ENCODE measurements at places on chromosomes 11 and 22.

DNA sequence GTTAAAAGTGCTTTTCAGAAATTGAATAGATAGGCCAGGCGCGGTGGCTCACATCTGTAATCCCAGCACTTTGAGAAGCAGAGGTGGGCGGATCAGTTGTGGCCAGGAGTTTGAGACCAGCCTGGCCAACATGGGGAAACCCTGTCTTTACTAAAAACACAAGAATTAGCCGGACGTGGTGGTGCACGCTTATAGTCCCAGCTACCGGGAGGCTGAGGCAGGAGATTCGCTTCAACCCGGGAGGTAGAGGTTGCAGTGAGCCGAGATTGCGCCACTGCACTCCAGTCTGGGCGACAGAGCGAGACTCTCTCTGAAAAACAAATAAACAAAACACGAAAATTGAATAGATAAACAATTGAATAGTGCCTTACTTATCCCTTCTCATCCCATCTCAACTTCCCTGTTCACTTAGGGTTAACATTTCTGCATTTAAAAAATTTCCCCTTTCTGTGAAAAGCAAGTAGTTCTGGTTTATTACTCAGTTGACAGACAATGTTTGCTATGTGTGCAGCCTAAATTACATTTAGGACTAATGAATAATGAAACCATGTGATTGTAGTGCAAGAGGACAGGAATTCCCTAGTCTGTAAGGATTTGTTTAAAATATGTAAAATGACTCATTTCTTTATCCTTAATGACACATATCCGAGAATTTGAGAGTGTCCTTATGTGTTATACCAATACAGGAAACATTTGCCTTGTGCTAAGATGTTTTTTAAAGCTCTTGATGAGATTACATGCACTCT, 6.0 kb downstream of the RNF169 start:
- no peak for DNase-seq

DNA sequence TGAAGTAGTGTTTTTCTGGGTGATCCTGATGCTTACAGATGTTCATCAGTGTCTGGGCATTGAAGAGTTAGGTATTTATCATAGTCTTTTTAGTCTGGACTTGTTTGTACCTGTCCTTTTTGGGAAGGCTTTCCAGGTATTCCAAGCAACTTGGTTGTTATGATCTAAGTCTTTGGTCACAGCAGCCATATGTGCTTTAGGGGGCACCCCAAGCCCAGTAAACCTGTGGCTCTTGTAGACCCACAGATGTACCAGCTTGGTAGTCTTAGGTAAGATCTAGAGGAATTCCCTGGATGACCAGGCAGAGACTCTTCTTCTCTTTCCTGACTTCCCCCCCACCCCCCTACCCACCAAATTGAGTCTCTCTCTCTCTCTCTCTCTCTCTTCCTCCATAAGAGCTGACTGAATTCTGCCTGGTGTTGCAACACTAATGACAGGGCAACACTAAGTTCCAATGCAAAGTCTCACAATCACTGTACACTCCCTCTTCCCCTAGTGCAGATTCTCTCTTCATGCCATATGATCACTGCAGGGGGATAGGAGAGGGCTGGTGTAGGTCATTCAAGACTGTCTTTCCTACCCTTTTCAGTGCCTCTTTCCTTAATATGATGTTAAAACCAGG, 24.5 kb upstream of the MMP8 start:
- no peak for DNase-seq

DNA sequence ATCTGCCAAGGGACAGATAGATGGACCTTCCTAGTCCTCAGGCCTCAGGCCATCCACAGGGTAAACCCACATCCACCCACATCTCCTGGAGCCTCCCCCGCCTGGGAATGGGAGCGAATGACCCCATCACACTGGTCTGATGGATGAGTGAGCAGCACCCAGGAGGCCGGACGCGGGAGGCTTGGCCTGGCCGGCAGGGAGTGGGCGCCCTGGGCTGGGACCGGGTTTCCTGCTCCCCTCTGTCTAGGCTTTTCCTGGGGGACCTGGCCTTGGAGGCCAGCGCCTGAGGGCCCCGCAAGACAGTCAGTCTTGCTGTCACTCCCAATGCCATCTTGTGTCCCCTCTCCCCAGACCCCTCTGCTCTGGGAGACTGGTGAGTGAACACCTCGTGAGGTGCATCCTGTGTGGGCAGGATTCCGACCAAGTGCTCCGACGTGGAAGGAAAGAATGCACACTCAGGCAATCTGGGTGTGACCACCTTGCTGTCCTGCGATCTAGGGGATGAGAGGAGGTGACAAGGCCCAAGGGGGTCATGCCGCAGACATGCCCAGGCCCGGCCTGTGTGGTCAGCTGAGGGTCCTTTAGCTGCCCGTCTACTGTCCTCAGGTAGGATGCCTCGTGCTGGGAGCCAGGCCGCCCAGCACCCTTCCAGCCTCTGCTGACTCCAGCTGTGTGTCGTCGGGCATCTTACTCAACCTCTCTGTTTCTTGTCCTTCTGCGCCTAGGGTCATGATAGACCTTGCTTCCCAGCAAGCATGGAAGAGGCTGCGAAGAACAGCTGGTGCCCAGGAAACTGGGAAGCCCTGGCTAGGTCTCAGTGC, 26.5 kb upstream of the WNT7B start:
- DNase-seq = no peak

DNA sequence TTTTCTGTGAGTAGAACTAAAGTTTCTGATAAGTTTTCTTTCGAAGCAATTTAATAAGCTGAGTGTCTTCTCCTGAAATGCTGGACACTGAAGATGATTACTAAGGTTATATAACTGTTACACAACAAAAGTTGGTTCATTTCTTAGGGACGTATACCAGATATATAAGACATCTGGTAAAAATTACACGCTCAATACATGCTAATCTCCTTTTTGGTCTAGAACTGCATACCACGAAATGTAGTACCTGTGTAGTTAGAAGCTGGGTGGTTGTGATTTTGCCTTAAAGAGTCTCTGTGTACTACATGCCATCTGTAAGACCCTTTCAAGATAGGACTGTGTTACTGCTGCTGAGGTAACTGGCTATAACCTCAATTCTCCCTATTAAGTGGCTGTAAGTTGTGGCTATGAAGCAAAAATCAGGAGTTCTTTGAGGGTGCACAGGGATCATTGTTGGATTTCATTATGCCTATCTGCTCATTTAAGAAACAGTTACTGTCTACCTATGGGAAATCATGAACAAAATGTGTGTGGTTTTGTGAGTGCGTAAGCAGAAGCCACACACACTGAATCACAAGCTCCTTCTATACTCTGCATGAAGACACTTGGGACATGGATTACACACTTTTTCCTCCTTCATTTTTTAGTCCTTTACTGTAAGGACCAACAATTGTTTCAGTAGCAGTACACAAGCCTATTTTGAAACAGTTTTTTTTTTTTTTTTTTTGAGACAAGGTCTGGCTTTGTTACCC, 195.9 kb downstream of the SWAP70 start:
- no peak for DNase-seq

- no peak for DNase-seq
Measured at GRCh38 chr11:115894176-115894575, 390.0 kb upstream of the CADM1 start.

- no peak for DNase-seq
Measured at GRCh38 chr11:120331301-120331996, 4.8 kb upstream of the ARHGEF12 start.

- no peak for DNase-seq
Measured at GRCh38 chr22:31734512-31734911, 15.4 kb downstream of the PRR14L start.

DNA sequence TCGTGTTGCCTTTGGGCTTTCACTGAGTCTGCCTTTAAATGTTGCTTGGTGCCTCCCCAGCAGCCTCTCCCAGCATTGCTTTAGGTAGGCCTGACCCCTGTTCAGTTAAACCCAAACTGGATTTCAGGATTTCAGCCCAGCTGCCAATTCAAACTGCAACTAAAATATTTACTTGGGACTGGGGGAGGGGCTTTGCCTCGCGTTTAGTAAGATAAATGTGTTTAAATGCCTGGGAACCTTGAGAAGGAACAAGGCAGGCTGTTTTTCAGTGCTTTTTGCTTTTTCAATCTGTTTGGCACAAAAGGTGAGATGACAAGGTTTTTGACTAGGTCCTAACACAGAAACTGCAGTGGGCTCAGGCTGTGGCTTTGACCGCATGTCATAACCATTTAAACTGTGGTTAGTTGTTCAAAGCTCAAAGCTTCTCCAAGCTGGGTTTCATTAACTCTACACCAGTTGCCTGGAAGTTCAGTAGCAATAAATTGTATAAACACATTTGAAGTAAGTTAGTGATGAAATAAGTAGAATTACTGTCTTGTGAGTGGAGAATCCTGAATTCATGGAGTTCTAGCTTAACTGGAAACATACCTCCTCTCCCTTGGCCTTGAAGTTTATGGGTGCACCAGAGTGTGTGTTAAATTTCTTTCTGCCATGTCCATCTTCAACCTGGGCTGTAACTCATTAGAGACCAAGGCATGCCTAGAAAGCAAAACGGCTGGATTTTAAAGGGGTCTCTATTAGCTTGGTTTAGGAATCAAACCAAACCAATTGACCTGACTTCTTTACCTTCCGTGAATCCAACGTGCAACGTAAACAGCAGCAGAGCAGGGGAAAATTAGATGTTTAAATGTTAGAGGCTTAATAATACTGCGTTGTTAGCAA, 3.6 kb downstream of the PKNOX2 start:
- DNase-seq = no peak

DNA sequence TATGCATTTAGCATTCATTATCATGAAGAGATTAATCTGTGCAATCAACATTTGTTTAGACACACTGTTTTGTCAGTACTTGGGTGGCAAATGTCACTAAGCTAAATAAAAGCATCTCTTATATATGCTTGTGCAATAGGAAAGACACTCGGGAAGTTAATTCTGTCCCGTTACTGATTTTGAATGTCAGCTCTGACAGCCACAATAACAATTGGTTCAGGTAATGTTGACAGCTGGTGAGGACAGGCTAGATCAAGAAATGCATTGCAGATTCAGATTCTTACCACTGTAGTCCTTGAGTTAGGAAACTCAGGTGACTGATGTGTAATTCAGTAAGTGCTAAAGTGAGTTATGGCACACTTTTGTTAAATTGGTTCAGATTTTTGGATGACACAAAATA, 523.8 kb upstream of the FAT3 start:
- DNase-seq = no peak

- DNase-seq = no peak
Measured at GRCh38 chr11:129285402-129285786, 90.3 kb upstream of the BARX2 start.

- DNase-seq = no peak
Measured at GRCh38 chr22:37639771-37640590, 512 bp downstream of the SH3BP1 start.

DNA sequence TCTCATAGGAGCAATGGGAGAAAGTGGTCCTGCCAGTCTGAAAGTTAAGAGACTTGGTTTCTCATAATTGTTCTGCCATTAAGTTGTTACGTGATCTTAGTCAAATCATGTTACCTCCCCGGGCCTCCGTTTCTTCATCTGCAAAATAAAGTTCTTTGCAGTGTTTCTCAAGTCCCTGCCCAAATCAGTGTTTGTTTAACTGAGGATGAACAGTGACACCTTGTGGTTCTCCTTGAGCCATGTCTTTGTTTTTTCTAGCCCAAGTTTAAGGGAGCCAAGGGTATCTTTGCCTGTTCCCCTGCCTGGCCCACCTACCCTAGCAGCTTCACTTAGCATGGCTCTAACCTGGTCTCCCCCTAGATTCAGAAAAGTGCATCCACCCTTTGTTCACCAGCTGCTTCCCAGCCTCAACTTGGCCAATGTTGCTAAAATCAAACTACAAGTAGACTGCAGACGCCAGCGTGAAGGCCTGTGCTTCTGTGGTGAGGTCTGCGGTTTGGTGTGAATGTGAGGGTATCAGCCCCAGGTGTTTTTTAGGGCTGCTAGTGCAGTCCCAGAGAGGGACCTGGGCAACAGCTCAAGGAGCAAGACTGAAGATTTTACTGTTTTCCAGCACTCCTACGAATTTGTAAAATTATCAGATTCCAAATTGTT, 35.5 kb downstream of the FZD4 start:
- no peak for DNase-seq

DNA sequence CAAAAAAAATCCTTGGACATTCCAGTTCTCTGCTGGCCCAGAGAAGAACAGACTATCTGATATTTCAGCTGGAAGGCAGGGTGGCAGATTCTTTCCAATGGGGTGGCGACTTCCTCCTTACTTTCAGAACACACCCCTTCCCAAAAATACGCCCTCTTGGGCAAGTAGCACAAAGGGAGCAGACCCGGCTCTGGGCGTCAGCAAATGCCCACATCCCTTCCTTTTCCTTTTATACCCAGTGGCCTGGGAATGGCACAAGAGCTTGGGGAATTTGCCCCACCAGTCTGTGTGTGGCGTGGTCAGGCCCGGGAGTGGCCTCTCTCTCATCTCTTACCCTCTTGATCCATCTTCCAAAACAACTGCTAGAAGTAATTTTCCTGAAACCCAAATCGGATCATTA, 33.0 kb upstream of the NUP160 start:
- no peak for DNase-seq

GRCh38 chr11:72421351-72421750, 13.0 kb downstream of the CLPB start:
- DNase-seq = no peak

DNA sequence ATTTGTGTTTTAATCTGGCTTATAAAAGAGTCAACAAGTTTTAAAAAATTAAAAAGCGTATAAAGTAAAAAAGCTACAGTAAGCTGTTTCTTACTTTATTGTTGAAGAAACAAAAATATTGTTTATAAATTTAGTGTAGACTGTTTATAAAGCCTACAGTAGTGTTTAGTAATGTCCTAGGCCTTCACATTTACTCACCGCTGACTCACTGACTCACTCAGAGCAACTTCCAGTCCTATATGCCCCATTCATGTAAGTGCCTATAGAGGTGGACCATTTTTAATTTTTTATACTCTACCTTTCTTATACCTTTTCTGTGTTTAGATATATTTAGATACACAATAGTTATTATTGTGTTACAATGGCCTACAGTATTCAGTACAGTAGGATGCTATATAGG, 12.2 kb downstream of the MPPED2 start:
- no peak for DNase-seq

DNA sequence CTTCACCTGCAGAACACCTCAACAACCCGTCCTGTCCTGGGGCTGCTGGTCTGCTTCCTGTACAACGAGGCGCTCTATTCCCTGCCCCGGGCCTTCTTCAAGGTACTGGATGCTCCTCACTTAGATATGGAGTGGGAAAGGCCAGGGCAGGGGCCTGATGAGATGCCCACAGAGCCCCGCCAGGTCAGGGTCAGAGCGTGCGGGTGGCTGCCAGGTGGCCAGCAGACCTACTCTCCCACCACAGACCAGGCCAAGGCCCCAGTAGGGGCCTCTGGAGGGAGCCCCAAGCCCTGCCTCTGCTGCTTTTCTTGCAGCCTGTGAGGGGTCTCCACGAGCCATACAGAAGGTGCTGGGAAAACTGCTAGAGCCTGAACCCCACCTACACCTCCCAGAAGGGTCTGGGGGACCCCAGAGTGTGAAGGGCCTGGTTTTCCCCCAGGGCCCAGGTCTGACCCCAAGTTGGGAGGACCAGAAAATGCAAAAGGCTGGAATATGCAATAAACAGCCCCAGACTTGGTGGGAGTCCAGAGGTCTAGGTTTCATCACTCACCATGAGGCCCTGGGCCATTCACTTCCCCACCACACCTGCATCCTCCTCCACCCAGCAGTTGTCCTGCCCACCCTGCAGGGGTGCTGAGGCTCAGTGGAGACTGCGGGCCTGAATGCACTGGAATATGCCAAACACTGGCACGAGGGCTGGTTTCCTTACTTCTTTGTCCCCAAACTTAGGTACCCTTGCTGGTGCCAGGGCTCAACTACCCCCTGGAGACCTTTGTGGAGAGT, 14.7 kb downstream of the ZDHHC24 start:
- DNase-seq = no peak

All from T-helper 17 cell (primary cell).